ENCODE measurements at places on chromosomes 5 and 9.

DNA sequence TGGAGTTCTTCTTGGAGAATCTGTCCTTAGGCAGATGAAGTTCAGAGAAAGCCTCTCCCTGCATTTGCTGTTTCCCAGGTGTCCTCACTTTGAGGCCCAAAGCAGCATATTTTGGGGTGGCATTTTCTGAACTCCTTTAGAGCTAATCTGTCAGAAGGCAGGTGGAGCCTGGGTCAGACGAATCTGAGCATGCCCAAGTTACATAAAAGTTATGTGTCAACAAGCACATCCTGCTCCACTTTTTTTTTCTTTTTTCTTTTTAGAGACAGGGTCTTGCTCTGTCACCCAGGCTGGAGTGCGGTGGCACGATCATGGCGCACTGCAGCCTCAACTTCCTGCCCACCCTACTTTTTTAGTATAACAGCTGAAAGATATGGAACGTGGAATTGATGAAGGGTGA is 41.3 kb upstream of the HSPA9 start:
- DNase-seq = peak; percentile 62

GRCh38 chr9:136747161-136748060 is 914 bp downstream of the LCN6 start:
- no peak for DNase-seq

GRCh38 chr5:165282491-165282890 is 1777.1 kb downstream of the MAT2B start:
- DNase-seq = no peak

GRCh38 chr5:169106911-169107706 is 193.8 kb downstream of the SLIT3 start:
- DNase-seq = no peak

DNA sequence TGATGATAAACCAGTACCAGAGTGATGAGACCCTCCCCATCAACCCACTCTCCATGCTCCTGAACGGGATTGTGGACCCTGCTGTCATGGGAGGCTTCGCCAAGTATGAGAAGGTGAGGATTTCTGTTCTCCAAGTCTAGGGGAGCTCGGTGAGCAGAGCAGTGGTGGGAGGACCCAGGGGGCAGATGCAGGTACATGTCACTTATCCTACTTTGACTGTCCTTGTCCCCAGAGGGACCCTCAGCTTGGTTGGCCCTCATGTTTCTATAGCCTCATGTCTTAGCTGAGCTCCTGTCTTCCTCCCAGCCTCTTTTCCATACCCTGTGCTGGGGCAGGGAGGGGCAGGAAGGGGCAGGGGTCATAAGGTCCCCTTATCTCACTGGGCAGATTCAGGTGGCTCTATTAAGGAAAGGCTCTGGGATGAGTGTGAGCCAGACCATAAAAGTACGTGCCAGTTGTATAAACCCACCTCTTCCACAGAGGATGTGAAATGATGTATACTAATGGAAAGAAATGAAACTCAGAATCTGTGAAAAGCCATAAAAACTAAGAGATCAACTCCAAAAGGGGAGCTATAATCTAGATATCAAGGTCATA is 38.0 kb upstream of the FOXI1 start:
- DNase-seq = no peak

- DNase-seq = no peak
These were observed 21.3 kb upstream of the CCDC112 start for GRCh38 chr5:115317736-115318135.

GRCh38 chr9:108676355-108676754 is 179.4 kb downstream of the ACTL7B start:
- DNase-seq = no peak

- no peak for DNase-seq
These were observed 105.4 kb upstream of the PAM start for GRCh38 chr5:102649731-102650130.

- no peak for DNase-seq
These were observed 16.7 kb upstream of the TLR4 start for GRCh38 chr9:117687532-117687931.

DNA sequence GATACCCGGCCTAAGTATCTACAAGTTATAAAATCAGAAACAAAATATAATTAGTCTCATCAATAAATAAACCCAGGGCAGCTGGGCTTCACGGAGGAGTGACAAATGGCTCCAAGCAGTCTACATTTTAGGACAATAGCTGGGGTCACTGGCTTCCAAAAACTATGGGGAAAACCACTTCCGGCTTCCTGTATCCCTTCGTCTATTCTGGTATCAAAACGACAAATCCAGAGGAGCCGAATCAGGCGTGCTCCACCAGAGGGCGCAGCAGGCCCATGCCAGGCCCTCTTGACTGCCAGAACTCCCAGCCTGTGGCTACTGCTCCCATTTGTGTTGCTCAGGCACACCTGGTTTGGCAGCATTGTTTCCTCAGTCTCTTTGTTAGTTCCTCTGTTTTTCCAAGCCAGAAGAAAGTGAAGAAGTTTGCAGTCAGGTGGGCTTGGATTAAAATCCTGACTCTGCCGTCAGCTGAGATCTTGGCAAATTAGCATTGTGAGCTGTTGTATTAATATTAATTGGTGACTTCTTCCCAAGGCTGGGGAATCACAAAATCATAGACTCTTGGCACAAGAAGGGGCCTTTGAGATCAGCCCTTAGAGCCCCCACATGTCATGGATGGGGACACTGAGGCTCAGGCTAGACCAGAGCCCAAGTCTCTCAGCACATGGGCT is 11.6 kb upstream of the RAB14 start:
- DNase-seq = peak; percentile 89

DNA sequence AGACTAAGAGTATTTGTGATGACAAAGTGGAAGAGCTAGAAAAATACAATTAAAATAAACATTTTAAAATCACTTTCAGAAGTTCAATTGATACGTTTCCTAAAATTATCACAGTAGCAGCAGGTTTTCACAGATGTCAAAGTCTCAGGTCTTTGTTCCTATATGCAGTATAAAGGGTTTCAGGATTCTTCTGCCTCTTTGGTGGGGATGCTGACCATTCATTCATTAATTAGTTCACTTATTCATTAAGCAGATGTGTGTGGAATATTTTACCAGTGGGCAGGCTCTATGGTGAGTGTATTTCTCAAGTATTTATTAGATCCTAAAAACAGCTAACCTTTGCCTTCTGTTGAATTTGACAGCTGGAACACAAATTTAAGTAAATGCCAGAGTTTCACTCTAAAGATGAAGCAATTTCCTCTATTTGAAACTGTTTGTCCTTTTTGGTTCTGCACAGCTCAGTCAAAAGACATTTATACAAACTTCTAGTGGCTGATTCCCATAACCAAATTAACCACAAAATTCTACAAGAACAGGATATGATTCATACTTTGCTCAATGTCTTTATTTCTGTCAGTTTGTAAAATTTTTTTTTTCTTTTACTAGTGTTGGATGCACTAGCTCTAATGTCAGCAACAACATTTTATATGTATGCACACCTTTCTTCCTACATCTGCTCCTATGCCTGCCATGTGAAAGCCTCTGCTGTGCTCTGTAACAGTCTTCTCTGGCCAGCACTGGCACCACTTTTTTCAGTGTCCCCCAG is 75.9 kb upstream of the PRR16 start:
- peak; percentile 72 for DNase-seq

DNA sequence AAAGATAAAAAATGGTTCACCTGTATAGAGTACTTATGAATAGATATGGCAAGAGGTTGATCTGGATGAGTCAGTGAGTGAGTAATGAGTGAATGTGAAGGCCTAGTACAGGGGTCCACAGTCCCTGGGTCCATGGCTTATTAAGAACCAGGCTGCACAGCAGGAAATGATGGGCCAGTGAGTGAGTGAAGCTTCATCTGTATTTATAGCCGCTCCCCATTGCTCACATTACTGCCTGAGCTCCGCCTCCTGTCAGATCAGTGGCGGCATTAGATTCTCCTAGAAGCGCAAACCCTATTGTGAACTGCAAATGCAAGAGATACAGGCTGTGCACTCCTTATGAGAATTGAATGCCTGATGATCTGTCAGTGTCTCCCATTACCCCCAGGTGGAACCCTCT is 307.7 kb upstream of the ZNF608 start:
- DNase-seq = peak; percentile 78
